Nephron progenitor cell (in vitro differentiated cells): ENCODE measurements at places on chromosomes 3 and 15.

DNA sequence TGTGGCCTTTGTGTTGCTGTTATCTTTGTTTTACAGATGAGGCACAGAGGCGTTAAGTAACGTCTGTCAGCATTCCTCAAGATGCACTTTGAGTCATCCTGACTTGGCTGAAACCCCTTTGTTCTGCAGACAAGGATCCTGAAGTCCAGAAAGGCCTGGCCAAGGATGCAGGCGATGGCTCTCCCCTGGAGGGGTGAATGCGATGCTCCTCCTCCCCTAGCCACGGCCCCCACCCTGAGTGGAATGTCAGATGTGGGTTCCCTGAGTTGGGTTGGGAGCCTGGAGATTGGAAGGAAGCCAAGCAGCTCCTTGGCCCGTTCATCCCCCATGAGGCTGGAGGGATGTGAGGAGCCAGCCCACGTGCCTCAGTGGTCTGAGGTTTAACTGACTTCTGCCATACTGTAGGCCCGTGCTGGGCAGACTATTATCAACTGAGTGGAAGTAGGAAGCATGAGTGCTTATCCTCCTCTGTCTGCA, 43.3 kb downstream of the POMGNT2 start:
- DNase-seq: no peak

DNA sequence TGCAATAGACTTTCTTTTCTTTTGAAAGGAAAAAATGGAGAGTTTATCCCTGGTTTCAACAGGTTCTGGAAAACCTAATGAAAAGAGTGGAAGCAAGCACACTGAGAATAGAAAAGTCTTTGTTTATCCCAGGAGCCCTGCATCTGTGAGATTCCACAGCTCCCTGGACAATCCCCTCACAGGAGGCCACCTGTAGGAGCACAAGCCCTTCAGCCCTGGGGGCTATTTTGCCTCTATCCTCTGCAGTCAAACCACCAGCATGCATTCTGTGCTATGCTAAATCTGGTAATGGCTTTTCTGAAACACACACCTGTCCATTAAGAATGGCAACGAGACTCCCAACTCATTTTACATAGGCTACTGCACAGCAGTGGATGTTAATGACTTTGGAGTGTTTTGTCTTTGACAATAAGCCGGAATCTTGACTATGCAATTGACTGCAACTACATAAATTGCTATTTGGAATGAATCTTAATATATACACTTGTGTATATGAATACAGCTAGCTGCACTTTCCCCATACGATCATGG, 369.4 kb downstream of the NR2F2 start:
- DNase-seq: no peak

GRCh38 chr3:190911382-190911781, 48.9 kb upstream of the GMNC start:
- DNase-seq: no peak

DNA sequence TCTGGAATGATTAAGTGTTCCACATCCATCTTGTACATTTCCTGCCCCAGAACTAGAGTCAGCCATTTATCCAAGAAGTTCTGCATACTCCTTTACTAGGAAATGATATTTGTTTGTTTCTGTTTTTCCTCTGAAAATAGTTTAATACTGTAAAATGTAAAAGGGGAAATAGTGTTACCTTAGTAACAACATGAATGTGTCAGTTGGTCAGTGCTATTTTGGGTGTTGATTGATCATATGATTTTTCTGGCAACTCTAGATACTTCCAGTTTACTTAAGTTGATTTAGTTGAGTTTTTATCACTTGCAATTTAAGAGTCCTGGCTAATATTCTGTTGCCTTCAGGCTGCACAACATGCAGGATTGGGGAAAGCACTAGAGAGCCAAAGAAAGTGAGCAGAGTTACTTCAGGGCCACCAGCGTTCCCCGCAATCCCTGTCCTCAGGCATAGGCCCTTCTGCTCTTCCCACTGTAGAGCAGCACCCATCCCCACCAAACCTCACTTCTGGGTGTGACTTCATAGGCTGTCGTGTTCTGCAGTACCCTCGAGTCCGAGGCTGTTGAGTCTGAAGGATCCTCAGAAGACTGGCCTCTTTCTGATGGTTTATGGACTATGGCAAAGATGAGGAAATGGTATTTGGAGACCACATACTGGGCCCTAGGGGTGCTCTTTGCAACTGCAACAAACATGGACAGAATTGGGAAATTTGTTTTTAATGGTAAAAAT, 69.0 kb downstream of the CHD2 start:
- no peak for DNase-seq

DNA sequence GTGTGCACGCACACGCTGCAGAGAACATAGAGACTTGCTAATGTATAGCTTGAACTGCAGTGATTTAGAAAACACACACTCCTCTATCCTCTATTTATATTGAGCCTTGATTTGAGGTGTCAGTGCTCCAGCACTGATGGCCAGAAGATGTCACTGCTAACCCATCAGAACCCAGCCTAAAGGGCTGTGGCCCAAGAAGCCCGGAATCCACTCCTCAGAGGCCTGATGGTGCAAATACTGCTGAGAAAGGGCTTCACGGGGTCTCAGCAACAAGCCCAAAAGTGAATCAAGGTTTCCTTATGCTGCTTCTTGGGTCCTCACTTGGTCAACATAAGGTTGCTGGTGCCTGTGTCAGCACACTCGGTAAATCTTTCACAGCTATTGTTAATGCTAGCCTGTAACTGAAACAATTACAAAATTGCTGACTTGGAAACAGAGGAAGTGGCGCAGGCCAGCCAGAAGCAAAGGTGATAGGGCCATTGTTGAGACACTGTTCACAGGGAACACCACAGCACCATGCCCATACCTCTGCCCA, 60.3 kb downstream of the HEG1 start:
- DNase-seq: peak; percentile 52

DNA sequence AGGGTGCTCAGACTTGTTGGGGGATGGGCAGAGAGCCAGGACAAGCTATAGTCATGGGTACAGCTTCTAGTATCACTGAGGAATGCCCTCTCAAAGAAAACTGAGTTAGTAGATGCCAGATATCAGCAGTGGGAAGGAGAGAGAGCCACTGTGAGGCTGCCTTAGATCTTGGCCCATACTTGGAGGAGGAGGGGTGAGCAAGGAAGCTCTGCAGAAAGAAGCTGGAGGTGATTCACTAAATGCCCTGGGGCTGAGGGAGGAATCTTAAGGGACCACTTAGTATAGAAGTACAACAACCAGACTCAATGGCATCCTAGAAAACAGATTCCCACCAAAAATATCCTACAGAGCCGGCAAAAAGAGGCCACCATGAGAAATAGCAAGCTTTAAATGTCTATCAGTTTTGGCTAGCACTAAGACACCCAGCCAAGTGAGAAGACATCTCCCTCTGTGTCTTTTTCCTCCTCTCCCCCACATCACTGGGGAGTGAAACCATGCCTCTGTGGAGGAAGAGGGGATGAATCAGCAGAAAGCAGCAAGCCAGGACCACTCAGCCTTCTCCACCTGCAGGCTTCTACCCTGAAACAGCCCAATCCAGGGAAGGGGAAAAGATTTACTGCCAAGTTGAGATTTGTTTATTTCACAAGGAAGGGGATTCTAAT, 282.5 kb upstream of the STT3B start:
- no peak for DNase-seq

GRCh38 chr15:90686435-90687218, 30.5 kb upstream of the BLM start:
- DNase-seq: no peak

DNA sequence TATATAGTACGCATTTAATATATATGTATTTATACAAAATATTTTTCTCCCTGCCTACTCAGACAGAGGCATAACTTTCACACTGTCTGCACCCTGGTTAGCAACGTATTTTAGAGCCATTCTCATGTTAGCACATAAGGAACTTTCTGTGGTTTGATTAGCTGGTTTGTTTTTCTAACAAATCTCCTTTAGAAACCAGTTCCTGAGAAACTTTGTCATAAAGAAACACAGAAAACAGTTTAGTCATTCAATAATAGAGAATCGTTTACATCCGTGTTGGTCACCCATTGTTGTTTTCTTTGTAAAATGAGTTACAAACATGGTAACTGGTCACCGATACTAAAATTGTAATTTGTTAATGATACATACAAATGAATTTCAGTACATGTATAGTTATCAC, 5.9 kb upstream of the NGRN start:
- no peak for DNase-seq

- no peak for DNase-seq
Observed at GRCh38 chr15:92725171-92725570, 69.6 kb upstream of the FAM174B start.

DNA sequence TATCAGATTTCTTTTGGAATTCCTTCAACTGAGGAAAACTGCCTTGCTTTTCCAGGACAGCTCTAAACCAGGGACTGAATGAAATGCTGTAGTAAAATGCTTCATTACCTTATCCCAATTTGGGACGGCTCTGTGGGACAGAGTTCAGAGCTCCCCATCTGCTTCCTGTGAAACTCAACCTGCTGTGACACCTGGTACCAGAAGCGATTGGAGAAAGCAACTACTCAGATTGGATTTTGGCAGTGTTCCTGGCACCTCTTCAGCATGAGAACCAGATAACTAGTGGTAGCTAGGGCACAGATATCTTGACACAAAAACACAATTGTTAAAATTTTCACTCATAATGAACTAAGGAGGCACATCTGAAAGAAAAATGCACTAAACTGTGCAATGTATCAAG, 539.1 kb downstream of the SI start:
- no peak for DNase-seq

DNA sequence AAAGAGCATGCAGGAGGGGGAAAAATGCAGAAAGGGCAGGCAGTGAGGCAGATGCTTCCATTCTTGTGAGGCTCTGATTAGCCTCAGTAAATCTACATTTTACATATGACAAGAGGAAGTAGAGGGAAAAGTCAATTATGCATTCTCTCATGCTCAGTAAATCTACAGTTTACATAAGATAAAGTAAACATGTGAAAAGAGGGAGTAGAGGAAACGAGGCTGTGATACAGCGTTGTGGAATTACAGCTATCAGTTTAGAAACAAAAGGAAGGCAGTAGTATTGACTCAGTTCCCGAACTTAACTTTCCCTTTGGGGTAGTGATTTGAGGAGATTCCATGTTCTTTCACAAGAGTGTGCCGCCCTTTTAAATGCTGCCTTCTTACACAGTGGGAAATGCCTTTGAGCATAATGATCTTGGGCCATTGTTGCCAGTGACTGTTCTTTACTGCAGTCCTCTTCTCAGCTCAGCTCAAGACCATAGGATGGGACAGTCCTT, 39.3 kb downstream of the OSTN start:
- no peak for DNase-seq

DNA sequence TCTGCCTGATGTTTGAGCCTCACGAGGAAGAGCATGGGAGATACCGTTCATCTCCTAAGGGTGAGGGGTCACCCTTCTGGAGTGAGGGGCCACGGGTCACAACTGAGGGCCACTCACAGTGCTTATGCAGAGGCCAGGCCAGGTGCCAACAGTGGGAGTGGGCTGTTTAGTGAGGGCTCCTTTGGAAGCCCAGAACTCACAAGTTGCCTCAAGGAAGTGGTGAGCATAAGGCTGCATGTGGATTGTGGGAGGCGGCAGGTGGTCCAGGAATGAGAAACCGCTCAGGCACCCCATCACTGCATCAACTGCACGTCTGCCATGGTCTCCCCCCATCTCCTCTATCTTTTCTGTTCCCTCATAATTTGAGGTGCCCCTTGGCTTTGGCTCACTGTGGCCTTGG, 26.5 kb downstream of the SPSB4 start:
- DNase-seq: no peak

DNA sequence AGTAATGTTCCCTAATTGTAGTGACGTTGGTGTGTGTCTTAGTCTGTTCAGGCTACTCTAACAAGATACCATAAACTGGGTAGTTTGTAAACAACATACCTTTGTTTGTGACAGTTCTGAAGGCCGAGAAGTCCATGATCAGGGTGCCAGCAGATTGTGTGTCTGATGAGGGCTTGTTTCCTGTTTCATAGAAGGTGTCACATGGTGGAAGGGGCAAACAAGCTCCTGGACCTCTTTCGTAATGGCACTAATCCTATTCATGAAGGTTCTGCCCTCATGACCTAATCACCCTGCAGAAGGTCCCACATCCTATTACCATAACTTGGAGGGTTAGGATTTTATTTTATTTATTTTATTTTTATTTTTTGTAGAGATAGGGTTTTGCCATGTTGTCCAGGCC, 11.1 kb downstream of the ATXN7 start:
- no peak for DNase-seq

DNA sequence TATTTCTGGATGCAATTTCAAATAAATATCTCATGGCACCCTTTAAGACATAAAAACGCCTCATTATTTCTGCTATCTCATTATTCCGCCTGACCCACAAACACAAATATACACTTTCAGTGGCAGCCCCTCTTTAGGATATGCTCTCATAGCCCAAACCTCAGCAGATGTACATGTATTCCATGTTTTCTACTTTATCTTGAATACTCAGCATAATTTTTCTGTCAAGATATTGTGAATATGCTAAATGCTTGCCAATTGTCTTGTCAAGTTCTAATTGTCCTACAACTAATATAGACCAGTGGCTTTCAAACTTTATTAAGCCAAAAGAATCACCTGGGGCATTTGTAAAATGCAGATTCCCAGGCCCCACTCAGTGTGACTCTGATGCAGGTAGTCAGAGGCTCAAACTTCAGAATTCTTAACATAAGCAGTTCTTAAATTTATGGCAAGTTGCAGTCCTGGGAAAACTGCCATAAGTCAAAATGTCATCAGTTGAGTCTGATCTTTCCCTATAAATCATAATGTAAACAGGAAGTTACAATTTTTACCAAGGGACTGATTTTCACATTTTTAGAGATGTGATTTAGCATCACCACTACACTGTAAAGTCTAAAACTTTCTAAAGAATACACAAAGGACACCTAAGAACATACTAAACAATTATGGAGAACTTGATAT, 135.1 kb downstream of the TBL1XR1 start:
- no peak for DNase-seq

GRCh38 chr3:189602471-189602870, 28.7 kb upstream of the TP63 start:
- no peak for DNase-seq

- no peak for DNase-seq
Observed at GRCh38 chr3:175149675-175150074, 290.5 kb downstream of the NAALADL2 start.

- no peak for DNase-seq
Observed at GRCh38 chr3:55309336-55309735, 177.8 kb downstream of the WNT5A start.

DNA sequence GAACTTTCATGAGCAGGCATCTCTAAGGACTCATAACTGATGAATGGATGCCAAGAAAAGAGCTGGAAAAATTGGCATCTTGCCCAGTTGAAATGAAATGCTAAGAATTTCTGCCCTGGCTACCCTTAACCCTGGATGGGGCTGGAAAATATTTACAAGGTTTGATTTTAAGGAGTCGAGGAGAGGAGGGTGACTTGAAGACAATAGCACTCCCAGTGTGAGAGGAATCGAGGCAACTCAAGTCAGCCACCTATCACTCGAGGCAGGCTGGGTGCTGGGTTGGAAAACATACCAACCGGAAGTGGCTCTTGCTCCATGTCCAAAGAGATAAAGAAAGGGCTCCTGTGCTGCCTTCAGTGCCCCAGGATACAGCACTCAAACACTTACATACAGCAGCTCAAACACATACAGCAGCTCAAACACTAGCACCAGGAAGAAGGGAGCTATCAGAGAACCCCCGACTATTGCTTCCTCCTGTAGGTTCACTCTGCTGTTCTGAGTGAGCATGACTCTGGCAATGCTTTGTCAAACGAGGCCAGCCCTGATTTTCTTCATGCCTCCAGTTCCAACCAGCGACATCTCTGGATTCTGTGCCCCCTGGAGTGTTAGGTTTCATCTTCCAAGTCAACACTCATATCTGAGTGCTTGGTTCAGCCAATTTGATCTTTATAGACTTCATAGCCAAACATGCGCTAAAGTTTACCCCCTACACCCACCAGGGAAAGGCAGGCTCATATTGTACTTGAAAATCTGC, 4.9 kb downstream of the PRICKLE2 start:
- no peak for DNase-seq
